ENCODE measurements at places on chromosomes 2 and 18.

DNA sequence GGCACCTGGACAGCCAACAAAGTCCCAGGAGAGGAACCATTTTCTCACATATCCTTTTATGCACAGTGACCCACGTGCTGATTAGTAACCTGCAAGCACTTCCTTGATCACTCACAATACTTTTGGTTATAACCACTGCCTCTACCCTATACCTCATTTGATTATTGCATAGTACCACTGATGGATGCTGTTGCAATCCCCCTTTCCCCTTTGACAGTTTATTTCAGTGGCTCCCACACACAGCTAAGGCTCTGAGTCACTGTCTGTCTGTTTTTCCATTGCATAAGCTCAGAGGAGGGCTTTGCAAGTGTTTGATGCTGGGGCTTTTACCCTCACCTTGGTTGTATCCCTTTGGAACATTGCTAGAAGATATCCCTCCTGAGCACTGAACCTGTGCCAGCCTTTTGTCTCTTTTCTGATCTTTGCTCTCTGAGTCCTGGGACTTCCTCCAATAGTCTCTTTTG lies 101.7 kb upstream of the RBBP8 start:
- peak; percentile 42 for DNase-seq

- DNase-seq, result no peak
Observed at GRCh38 chr2:100054426-100054825, 88.0 kb downstream of the AFF3 start.

DNA sequence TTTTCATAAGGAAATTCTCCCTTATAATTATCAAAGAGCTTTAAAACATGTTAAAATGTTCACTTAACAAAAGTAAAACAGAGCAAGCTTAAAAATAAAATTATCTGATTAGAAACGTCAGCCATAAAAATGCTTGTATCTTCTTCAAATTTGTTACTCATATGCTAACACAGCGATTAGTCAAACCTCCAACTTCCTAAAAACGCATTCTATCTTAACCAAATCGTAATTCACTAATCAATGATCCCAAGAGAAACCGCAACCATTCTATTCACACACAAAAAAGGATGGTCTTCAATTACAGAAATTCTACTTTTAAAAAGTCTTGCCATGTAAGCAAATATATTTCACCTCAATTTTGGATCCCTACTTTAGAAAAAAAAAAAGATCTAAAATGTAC lies 1.9 kb downstream of the STK17B start:
- DNase-seq, result no peak

DNA sequence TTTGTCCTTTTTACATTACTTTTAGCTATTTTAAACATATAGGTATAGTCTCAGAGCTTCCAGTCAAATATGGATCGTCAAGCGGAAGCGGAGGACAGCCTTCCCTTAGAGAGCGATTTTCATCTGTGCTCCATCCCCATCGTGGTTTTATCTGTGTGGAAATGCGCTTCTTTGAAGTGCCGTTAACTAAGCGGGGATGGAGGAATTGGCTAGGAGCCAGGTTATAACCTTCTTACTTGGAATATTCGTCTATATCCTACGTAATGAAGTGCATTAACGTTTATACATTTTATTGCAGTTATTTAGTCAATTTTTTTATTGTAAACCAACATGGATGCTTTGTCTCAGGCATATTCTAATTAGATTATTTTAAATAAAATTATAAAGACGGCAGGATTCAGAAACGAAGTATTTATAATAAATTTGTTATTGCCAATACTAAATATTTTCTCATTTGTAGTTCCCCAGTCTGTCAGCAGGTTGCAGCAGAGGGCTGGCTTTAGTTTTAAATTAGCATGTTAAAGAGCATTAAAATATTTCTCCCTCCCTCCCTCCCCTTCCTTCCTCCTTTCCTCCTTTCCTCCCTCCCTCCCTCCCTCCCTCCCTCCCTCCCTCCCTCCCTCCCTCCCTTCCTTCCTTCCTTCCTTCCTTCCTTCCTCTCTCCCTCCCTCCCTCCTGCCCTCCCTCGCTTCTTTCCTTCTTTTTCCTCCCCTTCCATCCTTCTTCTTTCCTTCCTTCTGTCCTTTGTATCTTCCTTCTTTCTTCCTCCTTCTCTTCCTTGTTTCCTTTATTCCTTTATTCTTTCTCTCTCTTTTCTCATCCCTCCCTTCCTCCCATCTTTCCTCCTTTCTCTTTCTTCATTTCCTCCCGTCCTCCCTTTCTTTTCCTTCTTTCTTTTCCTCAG lies 80.6 kb upstream of the DOCK10 start:
- no peak for DNase-seq

DNA sequence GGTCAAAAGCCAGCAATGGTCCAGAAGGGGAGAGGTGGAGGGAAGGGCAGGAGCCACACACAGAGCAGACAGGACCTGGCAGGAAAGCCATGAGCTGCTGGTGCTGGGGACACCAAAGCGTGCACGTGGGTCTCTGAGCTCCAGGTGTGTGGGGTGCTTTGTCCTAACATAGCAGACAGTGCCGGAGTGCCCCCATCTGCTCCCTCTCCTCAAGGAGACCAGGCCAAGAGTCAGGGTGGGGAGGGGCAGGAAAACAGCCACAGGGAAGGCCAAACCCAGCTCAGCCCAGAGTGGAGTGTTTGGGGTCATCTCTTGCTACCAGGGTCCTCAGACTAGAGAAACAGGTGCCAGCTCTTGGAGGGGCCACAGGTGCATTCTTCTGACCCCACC lies 4.2 kb upstream of the GPC1 start:
- DNase-seq, result no peak

DNA sequence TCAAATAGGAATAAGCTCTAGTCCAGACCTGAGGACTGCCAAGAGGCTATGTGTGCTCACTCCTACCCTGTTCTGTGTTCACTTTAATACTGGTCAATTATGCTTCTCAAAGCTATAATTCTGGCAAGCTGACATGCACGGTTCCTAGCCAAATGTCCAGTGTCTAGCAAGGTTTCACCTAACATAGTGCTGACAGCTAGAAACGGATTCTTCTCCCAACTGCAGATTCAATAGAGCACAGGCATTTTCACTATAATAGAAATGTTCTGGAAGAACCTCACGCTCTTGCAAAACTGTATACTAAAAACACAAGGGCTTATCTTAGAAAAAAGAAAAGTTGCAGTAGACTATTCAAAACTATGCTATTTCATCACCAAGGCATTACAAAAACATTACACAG lies 45.1 kb downstream of the HDAC4 start:
- DNase-seq, result no peak

DNA sequence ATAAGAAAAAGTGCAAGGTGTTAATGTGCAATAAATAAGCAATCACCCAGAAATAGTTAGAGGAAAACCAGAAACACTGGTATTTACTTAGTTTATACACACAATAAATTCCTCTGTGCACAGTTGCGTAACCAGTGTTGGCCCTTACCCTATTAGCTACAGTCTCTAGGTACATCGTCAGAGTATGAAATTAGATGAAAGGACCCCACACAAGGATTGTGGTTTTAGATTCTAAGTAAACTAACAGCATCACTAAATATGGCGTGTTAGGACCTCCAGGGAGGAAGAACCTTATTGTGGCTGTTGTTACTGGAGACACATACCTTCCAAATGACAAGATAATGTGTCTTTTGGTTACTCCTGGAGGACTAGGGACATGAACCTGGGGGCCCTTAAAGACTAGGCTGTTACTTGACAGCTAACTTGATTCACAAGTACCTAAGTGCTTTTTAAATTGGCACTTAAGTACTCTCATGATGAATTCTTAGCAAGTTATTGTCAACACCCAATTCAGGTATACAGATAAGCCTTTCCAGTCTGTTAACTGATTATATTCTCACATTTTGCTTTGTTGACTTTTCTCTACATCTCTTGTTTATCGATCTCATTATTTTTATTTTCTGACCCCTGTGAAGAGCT lies 115.3 kb downstream of the FEZ2 start:
- DNase-seq, result no peak

- no peak for DNase-seq
Observed at GRCh38 chr18:46069524-46069923, 2.5 kb downstream of the PSTPIP2 start.

- no peak for DNase-seq
Observed at GRCh38 chr2:64928813-64929212, 60.4 kb upstream of the SLC1A4 start.

GRCh38 chr2:163375472-163375871 lies 360.3 kb downstream of the FIGN start:
- no peak for DNase-seq

Measured in NK-92 treated with Interleukin-12 subunit alpha and Interleukin-12 subunit beta, amount 100 ng/mL, for 24 hours (cell line).